Activated naive CD8-positive, alpha-beta T cell treated with anti-CD3 and anti-CD28 coated beads, Interleukin-2, amount 50 U/mL, for 16 hours (primary cell): ENCODE measurements at places on chromosomes 7 and 10.

- DNase-seq, result no peak
Measured at GRCh38 chr10:97204826-97205679, 19.3 kb upstream of the SLIT1 start.

GRCh38 chr7:151663382-151664100 is 143.8 kb upstream of the RHEB start:
- DNase-seq, result no peak

- DNase-seq, result no peak
Measured at GRCh38 chr7:143003393-143004051, 23.4 kb downstream of the OR9A2 start.

DNA sequence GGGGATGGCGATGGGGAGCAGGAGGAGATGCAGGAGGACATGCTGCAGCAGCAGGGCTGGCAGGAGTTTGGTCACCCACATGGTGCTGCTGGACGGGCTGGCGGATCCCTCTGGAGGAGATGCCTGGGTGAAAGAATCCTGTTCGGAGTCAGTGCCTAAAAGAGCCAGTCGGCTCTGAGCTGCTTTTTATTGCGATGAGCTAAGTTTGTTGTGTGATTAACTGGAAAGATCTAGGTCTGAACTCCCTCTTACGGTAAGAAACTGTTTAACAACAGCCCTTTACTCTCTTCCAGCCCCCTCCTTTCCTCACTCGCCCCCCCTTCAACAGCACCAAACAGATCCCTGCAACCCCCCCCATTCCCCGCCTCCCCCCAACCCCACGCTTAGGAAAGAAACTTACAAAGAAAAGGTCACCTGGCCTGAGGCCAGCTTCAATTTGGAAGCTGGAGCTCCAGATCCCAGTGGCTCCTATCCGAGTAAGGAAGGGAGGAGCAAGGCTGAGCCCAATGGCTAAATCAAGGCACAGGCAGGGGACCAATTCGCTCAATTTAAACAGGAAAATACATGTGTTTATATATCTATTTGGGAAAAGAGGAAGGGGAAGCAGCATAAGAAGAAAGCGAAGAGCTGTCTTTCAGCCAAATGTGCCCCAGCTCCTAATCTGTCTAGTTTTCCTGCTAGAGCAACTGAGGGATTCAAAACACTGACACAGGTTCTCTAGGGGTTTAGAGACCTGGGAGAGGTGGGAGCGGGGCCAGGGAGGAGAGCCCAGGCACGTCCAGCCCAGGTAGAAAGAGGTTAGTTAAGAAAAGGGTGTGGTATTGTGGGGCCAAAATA is at the start of gene HGF:
TSS of gene HGF (minus strand) at position 157 of the 837 bp plus-strand sequence. CDS start at position 81, 76 bp downstream.
- no peak for DNase-seq

DNA sequence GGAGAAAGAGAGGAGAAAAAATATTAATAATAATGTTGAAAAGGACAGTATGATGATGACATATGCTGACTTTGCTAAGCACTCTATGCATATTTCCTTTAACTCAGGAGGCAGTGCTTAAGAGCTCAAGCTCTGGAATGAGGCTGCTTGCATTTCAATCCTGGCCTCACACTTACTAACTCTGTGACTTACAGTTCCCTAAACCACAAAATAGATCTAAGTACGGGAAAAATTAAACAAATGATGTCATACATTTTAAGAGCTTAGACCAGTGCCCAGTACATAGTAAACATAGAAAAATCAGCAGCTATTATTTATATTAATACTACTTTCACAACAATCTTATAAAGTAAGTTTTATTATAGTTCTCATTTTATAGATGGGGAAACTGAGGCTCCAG is 61.3 kb downstream of the GFRA1 start:
- no peak for DNase-seq

DNA sequence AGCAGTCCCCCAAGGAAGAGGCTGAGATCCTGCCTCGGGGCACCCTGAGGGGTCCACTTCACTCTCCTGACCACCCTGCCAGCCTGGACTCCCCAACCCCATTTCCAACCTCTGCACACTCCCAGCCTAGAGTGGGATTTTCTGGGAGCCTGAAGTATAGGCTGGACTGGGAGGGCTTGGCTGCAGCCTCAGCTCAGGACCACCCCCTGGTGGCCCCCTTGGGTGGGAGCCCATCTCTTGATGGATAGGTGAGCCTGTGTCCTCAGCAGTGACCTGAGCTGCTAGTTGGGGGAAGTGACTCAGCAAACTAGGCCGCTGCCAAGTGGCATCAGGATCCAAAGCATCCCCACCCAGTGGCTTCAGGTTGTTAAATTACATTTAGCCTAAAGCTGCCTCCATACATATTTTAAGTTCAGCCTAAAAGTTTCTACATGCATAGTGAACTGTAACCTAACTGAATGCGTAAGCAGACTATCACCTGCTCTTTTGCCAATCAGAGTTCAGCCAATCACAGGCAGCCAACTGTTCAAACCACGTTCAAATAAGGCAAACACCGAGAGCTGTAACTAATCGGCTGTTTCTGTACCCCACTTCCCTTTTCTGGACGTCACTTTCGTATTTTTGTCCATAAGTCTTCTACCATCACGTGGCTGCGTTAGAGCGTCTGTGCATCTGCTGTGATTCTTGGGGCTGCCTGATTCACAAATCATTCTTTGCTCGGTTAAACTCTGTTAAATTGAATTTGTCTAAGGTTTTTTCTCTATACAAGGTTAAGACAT is 144.0 kb downstream of the PLPP4 start:
- no peak for DNase-seq

GRCh38 chr7:2409745-2410414 is 6.5 kb downstream of the CHST12 start:
- no peak for DNase-seq

- DNase-seq, result no peak
Measured at GRCh38 chr10:126502441-126502840, 114.2 kb upstream of the ADAM12 start.

DNA sequence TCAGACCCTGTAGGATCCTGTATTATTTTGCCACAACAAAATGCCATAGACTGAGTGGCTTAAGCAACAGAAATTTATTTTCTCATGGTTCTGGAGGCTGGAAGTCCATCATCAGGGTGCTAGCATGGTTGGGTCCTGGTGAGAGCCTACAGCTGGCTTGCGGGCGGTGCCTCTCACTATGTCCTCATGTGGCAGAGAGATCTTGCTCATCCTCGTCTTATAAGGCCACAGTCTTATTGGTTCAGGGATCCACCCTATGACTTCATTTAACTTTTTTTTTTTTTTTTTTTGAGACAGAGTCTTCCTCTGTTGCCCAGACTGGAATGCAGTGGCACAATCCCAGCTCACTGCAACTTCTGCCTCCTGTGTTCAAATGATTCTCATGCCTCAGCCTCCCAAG is 90.9 kb downstream of the LSM5 start:
- no peak for DNase-seq

DNA sequence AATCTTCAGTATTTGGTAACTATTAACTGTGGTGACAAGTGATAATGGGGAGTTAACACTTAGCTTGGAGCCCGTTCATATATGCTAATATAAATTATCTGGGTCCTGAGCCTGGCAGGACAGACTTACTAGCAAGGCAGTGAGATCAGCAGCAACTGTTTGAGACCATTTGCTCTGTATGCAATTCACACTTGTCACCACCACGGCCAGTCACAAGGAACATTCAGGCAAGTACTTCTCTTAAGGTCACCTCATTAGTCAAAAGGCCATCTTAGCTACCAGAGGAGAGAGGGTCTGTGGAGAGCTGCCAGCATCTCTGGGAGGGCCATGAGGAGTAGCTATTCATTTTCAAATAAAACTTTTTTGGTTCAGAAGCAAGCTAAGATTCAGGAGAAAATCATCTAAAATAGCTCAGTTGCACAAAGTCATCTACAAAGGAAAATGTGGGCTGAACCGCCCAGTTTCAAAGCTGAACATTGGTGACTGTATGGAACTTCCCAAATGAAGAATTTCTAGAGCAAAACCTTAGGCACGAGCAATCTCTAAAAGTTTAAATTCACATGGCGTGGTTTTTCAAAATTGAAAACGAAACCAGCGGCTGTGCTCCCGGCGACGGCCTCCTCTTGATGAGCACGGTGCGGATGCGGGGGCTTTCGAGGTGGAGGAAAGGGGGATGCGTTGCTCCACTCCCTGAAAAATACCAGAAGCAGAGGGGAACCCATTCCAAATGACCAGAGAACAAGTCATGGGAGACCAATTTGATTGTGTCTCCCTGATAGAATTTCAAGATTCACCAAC is 233.5 kb upstream of the MGMT start:
- no peak for DNase-seq

- no peak for DNase-seq
Measured at GRCh38 chr10:21985541-21985940, 18.0 kb downstream of the DNAJC1 start.

GRCh38 chr7:37269711-37270508 is 178.8 kb downstream of the ELMO1 start:
- no peak for DNase-seq

DNA sequence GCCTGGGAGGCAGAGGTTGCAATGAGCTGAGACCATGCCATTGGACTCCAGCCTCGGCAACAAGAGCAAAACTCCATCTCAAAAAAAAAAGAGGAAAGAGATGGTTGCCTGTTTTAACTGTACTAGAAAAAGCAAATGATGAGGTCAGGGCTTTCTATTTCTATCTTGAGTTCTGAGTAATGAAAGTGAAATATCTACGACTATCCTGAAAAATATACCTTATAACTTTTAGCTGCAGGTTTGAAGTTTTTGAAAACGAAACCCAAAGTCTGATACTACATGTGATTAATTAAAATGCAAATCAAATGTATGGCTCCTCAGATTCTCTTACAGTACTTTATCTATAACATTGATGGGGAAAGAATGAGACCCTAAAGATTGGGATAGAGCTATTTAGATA is 636.2 kb upstream of the LRRN3 start:
- DNase-seq, result no peak

- DNase-seq, result no peak
Measured at GRCh38 chr10:112839928-112840654, 110.0 kb upstream of the TCF7L2 start.

- DNase-seq, result no peak
Measured at GRCh38 chr7:2299870-2300512, 14.2 kb downstream of the SNX8 start.

- DNase-seq, result no peak
Measured at GRCh38 chr7:35645691-35646090, 49.2 kb downstream of the HERPUD2 start.

DNA sequence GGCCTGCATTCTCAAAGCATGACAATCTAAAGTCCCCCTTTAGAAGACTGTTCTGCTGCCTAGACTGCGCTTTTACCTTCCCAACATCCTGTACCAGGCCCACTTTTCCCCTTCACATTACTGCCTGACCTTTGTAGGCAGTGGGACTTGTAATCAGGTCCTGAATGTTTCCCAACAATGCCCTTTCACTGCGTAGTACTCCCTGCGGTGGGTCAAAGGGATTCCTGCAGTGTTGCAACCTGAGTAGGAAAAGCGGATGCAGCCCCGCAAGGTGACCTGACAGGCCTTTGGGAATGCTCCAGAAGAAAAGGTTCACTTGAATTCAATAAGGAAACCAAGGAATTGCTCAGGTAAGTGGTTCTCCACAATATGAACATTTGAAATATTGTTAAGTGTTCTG is 4.9 kb upstream of the TCAF1 start:
- DNase-seq, result no peak

DNA sequence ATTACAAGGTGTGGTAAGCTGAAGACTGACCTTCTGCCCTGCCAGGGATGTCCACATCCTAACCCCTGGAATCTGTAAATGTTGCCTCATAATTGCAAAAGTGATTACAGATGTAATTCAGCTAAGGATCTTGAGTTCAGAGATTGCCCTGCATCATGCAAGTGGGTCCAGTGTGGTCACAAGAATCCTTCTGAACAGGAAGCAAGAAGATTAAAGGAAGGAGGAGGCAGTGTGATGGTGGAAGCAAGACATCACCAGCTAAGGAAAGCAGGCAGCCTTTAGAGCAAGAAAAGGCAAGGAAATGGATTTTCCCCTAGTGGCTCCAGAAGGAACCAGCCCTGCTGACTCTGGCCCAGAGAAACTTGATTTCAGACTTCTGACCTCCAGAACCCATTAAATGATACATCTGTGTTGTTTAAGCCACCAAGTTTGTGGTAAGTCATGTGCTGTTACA is 78.1 kb downstream of the USP6NL start:
- DNase-seq, result no peak

- no peak for DNase-seq
Measured at GRCh38 chr10:99532687-99533495, at the start of gene NKX2-3. Gene NKX2-3 (plus strand): TSS chr10:99532942. CDS start chr10:99533132, 190 bp downstream.

- DNase-seq, result no peak
Measured at GRCh38 chr7:86778271-86778670, 134.6 kb downstream of the GRM3 start.

- DNase-seq, result no peak
Measured at GRCh38 chr10:117339578-117339977, 35.7 kb downstream of the PDZD8 start.

DNA sequence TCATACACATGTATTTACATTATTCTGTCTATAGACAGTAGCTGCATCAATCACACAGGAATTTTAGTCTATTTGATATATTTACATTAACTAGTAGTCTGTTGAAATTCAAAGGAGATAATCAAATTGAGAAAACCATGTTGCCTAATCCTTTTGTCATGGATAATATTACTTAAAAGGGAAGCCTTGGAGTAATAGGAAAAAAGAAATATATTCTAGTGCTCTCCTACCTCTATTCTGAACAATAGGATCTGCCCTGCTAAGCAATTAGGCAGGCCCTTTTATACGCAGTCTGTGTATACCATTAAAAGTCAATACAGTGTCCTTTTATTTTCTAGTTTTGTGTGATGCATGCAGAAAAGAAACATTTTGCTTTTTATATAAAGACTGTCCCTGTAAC is 24.5 kb downstream of the UMAD1 start:
- DNase-seq, result no peak
